ENCODE measurements at places on chromosomes 7 and 10.

GRCh38 chr7:155410431-155410830 lies 47.5 kb upstream of the EN2 start:
- DNase-seq: no peak

- no peak for DNase-seq
Measured at GRCh38 chr7:112254156-112254555, 47.7 kb downstream of the ZNF277 start.

GRCh38 chr10:100968863-100969186 lies 479 bp upstream of the SEMA4G start:
- no peak for DNase-seq

- DNase-seq: no peak
Measured at GRCh38 chr10:11587722-11588259, 23.7 kb downstream of the USP6NL start.

DNA sequence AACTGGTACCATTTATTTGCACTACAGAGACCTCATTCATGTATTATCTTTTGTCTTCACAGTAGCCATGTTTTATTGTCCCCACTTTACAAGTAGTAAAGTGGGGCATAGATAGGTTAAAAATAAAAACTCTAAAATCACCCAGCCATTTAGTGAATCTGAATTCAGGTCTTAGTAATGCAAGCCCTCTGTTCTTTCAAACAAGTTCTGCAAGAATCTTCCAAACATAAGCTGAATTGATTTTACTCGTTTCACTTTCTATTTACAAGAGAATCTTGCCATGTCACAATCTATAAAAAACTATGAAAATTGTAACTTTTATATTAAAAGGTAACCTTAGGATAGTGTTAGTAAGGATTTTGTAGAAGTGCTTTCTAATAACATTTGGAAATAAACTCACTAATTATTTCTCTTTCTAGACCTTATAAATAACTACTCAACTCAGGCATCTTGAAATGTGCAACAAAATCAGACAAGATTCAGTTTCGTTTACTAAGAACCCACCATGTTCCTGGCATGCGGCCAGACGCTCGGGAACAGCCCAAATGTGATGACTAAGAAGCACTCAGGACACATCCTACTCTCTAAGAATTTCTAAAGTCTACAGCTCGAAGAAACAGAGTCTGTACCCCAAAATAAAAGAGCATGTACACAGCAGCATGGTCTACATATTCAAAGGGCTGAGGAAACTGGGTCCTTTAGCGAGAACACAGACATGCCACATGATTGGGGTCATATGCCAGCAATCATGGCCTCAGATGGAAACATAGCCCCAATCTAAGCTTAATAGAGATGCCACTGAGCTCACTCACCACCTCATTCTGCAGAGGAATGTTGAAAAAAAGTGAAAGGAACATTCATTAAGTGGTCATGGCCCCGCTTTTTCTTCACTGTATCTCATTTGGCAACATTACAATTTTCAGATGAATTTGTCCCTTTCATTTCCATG lies 167.6 kb downstream of the AMPH start:
- DNase-seq: peak; percentile 81

Measured in stimulated activated naive CD8-positive, alpha-beta T cell treated with anti-CD3 and anti-CD28 coated beads, Interleukin-15, Interleukin-2, amounts not matched to agents 100 U/mL and 50 U/mL, for 24 hours (primary cell).